ENCODE measurements at places on chromosomes 1 and 21.
A peak's percentile ranks its signal among the peaks of the same experiment; 100 is the strongest.

GRCh38 chr1:68232289-68233148, at the start of gene WLS:
Gene WLS (minus strand): TSS chr1:68232523. CDS start chr1:68232299, 224 bp downstream.
- peak; percentile 92 for DNase-seq

GRCh38 chr21:36949171-36950141, 17.0 kb downstream of the HLCS start:
- no peak for DNase-seq

DNA sequence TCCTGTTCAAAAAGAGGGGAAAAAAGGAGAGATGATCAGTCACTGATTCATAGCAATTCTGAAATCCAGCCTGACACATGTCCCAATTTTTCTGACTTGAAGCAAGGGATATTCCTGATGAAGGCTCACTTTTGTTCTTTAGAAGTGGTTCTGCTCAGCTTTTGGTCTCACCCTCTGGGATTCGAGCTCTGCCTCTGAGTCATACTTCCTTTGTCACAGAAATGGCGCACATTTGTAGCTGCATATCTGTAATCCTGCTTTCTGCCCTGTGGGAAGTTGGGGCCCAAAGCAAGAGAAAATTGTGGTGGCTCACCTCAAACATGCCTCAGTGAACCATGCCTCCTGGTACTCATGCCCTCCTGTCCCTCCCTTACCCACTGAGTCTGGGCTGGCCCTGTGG, 22.3 kb upstream of the FAM78B start:
- DNase-seq, result no peak

DNA sequence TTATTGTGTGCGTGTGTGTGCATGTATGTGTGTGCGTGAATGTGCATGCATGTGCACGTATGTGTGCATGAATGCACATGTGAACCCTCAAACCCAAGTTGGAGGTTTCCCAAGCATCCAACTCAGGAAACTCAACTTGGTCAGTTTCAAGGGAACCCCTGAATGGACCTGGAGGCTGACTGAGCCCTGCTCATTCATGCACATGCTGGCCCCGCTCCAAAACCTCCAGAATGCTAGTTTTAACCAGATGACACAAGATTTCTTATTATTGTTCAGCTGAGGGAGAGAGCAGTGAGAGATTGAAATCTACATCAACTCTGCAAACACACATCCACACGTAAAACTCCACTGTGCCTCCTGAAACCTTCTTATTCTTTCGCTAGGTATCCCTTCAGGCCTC, 104.4 kb downstream of the OMA1 start:
- no peak for DNase-seq

- no peak for DNase-seq
Observed at GRCh38 chr21:15894596-15894995, 164.8 kb downstream of the USP25 start.

DNA sequence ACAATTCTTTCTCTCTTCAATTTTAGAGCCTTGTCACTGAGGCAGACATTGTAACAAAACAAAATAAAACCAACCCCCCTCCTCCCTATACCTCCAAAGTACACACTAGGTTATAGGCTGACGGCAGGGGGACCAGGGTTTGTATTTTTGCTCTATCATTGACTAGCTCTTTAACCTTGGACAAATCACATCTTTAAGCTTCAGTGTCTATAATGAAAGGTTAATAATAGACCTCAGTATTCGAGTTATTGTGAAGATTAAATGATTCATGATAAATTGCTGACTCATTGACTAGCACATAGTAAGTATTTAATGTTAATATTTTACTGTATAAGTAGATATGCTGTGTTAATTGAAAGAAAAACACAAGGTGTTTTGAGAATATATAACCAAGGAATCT, 1267.6 kb upstream of the ADGRL2 start:
- no peak for DNase-seq

DNA sequence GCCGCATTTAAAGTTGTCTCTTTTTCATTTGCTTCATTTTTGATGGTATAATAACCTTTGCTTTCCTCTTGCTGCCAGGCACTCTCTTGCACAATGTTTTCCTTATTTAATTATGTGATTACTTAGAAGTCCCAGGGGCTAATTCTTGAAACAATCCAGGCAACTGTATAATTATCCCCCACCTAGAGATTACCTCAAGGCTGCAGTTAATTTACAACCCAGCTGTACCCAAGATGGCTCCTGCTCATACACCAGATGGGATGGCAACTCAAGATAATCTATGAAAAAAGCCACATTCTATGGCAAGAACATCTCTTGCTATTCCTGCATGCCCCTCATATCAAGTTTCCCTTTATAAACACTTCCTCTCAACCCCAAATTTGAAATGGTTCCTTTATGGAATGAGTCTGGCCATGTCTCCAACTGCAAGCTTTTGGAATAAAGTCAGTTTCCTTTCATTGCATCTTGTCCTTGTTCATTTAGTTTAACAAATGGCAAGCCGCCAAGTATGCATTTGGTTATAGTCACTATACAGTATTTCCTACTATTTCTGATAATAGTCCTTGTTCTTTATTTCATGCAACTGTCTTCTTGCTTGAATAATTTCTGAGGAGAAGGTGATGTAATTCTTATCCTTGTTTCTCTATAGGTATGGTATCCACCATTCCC, 1042.6 kb downstream of the PLA2G4A start:
- peak; percentile 52 for DNase-seq

- no peak for DNase-seq
Observed at GRCh38 chr1:184622136-184622823, 132.4 kb downstream of the EDEM3 start.

- no peak for DNase-seq
Observed at GRCh38 chr1:66288048-66288447, 245.9 kb upstream of the SGIP1 start.

GRCh38 chr1:66436378-66437135, 97.4 kb upstream of the SGIP1 start:
- DNase-seq, result peak; percentile 82

DNA sequence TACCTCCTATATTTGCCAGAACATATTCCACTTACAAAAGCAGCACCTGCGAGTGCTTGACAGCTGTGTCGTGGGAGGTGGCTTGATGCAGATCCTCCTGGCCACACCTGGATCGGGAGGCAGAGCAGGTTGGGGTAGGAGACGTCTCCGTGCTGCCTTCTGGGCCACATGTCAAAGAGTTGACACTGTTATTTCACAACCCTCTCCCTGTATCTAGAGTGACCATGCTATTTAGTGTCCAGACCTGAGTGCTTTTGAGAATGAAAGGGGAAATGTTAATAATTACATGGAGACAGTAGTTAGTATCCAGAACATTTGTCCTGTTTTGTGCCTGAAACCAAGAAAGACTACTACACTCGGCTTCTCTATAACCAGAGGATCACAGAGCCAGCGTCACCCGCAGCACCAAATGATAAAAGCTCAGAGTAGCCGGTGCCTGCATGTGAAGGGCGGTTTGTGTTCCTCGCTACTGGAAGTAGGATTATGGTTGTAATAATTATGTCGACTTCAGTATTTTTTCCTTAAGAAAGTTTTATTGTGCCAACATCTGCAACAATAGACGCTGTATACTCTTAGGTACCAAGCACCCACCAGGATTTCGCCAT, 77.1 kb downstream of the GALNT2 start:
- no peak for DNase-seq

DNA sequence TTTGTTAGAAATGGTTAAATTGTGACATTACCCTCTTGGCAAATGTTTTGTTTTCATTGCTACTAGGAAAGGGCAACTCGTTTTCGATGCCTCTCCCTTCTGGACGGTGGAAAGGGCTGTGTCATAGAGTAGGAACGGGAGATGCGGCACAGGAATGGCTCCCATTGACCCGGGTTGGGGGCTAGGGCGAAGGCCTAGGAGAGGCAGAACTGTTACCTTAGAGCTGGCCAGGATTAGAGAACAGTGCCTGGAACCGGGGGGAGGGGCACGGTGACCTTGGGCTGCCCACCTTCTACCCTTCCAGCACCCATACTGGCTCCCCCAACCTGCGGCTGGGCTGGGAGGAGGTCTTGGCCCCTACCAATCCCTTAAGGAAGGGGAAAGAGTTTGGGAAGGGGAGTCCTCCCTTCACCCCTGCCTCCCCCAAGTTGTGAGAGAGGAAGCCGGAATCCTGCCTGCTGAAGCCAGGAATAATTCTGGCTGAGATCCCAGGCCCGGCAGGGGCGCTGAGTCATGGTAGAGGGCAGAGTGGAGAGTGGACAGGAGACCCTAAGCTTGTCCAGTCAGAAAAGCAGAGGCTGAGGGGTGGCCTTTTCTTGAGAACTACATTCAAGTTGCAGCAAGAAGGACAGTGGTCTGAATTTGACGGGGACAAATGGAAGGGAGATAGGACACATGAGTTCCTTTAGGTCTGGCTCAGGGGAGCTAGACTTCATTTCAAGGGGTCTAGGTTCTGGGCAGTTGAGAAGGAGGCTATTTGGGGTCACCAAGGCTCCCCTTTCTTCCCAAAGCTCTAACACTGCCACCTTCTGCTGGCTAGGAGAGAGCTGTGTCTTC, 8.2 kb downstream of the LMNA start:
- peak; percentile 91 for DNase-seq

DNA sequence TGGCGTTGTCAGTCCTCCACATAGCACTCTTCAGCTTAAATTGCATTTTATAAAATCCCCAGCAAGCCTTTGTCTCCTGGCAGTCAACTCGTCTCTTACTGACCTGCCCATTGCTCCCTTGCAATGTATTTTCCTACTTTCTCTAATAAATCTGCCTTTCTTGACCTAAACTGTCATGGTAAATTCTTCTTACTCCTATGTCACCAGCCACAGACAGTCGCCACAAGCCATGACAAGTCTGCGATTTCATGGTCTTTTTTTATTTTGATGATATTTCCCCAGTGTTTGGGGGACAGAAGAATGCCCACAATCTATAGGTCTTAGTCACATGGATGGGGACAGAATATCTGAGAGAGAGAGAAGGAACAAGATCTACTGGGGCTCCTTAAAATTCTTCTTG, 8.4 kb downstream of the IFNAR2 start:
- no peak for DNase-seq

DNA sequence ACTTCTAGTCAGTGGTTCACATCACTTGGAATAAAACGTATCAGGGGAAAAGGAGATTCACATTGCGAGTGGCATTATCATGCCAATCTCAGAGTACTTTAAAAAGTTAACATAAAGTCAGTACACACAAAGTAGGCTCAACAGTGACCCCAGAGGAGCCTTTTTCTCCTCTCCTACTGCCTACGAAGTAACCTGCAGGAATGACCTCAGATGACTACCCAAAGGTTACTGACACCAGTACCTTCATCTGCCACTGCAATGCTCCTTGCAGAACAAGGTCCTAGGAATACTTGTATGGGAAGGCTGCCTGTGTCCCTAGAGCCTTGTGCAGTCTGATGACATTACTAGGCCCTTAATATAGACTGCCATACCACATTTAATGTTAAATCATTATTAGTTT, 389.8 kb upstream of the LYPLAL1 start:
- DNase-seq, result no peak
